GM12865 (cell line): ENCODE measurements at places on chromosomes 12 and 14.

DNA sequence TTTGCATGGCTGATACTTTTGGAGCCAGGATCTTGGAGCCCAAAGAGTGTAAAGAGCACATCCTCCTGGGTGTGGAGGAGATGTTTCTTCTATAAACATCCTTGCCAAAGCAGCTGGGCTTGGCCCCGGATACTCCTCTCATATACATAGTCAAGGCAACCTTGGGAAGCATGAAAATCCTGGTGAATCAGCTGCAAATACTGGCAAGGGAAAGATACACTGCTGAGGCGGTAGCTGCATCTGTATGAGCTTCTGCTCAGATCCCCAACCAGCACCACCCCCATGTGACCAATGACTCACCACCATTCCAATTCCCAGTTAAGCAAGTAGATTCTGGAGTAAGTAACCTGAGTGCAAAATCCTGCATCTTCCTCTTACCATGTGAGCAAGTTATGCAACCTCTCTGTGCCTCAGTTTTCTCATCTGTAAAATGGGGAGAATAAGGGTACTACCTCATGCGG lies 567.4 kb downstream of the MED13L start:
- no peak for DNase-seq

DNA sequence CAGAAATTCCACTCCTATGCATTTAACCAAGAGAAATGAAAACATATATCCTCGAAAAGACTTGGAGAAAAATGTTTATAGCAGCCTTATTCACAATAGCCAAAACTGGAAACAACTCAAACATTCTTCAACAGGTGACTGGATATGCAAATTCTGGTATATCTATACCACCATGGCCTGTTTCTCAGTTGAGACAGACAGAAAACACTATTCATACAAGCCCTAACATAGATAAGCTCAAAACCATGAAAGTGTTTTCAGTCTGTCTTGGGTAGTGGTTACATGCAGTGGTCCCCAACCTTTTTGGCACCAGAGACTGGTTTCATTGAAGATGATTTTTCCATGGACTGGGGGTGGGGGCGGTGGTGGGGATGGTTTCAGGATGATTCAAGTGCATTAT lies 83.8 kb downstream of the SRGAP1 start:
- DNase-seq, result peak; percentile 38

- DNase-seq, result no peak
Observed at GRCh38 chr12:16606991-16607390, 1.0 kb upstream of the LMO3 start.

GRCh38 chr14:55864890-55865655 lies 253.1 kb upstream of the PELI2 start:
- peak; percentile 22 for DNase-seq

DNA sequence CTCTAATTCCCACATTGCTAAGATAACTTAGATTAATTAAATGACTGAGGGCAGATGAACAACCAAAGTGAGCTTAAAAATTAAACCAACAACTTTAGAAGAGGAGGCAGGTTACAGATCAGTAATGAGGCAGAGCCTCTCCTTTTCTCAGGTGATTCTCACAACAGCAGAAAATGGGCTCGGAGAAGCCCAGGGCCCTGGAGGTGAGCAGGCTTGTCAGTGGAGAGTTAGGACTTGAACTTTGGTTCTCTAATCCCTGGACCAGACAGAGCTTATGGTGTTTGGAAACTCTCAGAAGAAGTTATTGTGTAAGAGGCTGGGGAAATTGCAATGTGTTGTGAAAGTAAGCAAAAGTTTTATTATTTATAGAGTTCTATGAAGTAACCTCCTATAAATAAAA lies 2.8 kb downstream of the TRHDE start:
- DNase-seq, result no peak

DNA sequence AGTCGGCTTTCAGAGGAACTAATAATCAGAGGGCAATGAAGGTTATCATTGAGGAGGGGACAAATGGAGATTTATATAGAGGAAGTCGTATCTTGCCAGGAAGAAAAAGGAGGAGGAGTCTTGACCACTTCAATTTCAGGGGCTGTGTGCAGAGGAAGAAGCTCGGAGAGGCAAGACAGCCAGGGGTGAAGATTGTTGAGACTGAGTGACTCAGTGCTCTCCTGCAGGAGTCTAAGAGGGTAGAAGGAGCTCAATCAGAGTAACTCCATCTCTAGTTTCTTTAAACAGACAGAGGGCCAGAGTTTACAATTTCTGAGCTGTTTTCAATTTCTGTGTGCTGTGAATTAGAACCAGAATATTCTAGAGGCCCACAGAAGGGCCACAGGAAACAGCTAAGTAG lies 439.3 kb upstream of the PRICKLE1 start:
- no peak for DNase-seq

DNA sequence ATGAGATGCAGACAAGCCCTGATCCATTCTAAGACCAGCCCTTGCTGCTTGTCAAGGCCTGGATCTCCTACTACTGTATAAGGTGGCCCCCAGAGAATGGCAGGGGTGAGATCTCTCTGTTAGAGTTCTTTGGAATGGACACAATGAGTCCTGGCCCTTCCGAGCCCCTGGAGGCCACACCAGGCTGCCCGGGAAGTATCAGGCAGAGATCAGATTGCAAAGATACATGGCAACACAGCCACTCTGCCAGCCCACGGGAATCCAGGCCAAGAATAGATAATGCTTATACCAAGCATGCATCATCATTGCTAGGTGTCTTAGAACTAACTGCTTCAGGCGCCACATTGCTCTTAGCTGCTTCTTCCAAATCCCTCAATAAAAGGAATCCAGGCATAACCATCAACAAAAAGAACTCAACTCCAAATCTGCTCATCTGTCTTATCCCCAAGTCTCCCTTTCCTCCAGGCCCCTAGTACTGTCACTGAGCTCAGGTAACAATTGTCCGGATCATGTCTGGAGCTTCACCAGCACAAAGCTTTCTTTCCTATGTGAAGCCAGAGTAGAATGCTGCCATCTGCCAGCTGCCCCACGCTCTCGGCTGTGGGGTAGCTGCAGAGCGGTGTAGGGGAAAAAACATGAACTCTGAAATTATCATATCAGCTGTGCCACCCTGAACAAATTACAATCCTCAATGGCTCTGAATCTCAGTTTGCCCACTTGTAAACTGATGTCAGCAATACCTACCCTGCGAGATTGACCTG lies 5.5 kb upstream of the VASH1 start:
- DNase-seq, result no peak

DNA sequence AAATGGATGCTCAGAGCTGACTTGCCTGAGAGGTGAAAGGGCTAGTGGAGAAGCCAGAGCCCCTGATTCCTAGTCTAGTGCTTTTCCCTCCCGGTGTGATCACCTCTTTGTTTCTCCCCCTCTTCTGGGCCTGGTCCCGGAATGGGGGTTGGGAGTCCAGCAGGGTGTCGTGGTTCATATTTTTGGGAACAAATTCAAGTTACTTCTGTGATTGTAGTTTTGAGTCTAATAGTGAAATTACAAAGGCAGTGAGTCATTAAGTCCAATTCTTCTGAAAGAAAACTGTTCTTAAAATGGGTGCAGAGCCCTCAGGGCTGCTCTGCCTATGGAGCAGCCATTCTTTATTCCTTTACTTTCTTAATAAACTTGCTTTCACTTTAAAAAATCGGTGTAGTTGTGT lies 7.6 kb downstream of the SUSD6 start:
- DNase-seq, result no peak

DNA sequence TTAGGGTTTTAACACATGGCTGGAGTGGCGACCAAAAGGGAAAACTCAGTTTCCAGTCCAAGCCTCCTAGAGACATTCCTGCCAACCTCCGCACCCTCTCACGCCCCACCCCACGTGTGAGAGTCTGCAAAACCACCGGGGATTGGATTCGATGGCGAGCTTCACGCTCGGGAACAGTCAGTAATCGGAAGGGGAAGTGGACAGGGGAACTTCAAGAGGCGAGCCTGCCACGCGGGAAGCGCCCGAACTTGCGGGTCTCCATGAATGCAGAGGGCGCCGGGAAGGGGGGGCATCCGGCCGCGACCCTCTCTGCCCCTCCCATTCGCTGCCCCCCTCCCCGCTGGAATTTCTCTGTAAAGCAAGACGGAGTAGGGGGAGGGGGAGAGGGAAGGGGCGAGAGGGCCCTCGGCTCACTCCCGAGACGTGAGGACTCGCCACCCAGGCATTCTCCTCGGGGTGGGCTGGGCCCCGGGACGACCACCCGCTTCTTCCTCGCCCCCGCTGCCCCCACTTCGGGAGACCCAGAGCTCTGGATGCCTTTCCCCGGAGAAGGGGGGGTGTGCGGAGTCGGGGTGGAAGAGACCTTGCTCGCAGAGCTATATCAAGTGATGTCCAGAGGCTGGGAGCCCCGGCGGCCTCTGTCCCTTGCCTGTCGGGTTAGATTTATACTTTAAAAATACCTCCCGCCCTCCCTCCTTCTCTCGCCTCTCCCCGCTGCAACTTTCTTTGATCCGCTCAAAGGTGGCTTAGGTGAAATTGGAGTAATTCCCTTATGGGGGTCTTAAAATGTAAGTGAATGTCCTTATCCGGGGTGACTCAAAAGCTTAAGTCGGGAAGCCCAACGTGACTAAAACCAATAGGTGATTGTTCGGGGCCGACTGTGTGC lies 2.5 kb upstream of the CCND2 start:
- DNase-seq, result peak; percentile 67

DNA sequence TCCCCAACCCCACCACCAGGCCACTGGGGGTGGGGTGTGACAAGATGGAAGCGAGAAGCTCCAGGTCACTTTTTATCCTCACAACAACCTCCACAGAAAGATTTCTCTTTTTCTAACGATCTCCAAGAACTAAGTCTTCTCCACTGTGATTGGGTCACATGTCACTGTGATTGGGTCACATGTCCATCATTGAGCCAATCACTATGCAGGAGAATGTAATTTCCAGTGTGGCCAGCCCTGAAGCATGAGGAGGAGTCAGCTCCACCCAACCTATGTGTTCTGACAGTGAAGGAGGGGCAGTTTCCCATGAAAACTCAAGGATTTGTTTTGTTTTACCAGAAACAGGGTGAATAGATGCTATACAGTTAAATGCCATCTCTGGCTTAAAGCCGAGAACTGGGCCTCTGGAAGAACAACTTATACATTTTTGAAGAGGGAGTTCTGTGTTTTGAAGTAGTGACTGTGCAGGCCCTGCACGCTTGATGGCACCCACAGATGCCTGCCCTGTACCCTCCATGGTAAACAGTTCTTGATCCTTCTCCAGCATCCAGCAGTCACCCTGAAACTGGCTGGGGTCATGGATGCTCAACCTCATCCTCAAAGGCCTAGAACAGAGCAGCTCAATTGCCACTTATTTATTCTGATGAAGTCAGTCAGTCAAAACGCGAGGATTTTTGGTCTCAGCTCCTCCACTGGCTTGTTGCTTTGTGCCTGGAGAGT lies 180.4 kb upstream of the BMP4 start:
- DNase-seq, result no peak

DNA sequence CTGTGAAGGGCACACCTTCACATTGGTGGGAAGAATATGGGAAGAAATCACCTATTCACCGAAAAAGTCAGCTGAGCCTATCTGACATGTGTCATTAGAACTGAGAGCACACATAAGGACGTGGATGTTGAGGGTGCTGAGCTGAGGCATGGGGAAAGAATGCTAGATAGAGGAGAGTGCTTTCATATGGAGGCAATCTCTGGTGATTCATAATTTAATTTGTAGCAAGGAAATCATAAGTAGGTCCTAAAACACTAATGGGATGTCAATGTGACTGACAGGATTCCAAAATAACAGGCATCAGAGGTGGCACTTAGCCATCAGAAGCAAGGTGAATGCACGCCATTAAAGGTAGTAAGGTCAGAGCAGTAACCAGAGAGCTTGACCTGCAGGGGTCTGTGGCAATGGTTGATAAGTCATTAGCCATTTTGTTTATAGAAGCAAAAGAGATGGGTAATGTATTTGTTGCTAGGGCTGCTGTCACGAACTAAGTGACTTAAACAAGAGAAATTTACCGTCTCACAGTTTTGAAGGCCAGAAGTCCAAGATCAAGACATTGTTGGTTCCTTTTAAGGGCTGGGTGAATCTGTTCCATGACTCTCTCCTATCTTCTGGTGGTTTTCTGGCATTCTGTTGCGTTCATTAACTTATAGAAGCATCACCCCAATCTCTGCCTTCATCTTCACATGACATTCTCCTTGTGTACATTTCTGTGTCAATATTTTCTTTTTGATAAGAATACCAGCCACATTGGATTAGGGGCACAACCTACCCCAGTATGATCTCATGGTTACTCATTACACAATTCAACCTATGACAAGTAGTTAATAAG lies 69.3 kb downstream of the ANKS1B start:
- no peak for DNase-seq

GRCh38 chr12:33437598-33437997 lies 2.0 kb downstream of the SYT10 start:
- no peak for DNase-seq

DNA sequence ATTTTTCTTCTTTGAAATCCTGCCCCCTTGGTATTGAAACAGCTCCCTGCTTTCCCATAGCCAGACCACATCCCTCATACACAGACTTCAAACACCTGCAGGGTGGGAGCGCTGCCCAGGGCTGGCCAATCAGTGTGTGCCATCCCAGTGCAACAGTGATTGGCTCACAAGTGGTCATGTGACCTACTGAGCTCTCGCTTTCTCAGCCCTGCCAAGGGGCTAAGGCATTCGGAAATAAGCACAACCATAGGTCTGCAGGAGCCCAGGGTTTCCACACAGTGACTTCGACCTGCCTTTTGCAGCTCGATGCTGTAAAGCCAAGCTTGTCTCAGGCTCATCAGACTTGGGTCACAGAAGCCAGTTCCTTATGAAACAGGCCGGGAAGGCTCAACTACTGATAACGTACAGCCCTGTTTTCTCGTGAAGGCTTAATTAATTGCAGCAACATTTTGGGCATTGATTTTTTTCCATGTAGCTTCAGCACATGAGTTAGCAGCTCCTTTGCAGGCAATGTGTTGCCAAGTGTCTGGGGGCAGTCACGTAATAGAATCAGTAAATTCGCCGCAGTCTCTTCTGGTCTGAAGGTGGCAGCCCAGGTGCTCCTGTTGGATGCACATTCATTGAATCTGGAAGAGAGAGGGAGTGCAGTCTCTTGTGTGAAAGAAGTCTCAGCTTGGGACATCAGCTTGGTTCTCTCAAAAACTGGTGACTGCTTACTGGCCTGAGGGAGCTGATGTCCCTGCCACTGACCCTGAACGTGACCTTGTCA lies 1091.8 kb downstream of the AACS start:
- DNase-seq, result no peak

GRCh38 chr12:91993287-91994017 lies 152.2 kb downstream of the BTG1 start:
- no peak for DNase-seq

DNA sequence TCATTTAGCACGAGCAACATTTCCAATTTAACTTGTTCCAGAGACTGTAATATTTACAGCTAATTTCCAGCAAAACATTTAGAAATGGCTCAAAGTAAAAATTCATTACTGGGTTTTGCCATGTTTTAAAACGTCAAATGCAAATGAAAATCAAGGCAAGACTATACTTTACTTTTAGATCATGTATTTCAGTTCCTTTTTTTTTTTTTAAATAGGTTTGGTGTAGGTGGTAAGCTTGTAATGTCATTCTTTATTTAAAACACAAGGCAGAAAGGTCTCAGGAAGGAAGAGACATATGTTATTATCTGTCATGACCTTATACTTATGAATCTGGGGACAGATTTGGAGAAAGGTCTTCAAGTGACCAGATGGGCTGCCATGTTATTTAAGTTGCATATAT lies 54.1 kb downstream of the GRIP1 start:
- peak; percentile 34 for DNase-seq

- no peak for DNase-seq
Observed at GRCh38 chr14:102503641-102504327, 5.8 kb downstream of the ANKRD9 start.
